ENCODE measurements at places on chromosomes 5 and 9. TPM values are rescaled to one million over a fixed set of nuclear protein-coding genes. Genes with fewer than 3 reads are reported as not detected.

The SPINK6 gene
- not detected for total RNA-seq

The TMEM161B gene
- 20.5 TPM for total RNA-seq

DNA sequence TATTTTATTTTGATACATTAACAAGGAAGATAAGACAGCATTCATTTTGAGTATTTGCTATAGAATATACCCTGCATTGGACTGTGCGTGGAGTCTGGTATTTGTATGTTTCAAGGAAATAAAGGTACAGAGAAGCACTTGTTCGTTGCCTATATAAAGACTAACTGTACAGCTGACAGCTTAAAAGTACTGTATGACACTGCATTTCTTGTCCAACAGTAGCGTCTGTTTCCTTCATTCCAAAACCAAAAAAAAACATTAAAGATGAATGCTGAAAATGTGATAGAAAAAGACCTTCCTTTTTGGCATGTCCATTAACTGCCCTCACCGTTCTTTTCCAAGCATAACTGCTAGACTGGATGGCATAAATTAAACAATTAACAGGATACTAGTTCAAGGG is 15.3 kb downstream of the TNFAIP8 start:
- peaks cover 22% of the 10 kb centered on the region for H3K4me1 ChIP-seq
- H3K27ac ChIP-seq = no peak overlapping the region
- H3K27me3 ChIP-seq = no peaks in the 10 kb centered on the region
- DNase-seq = no peak
- H3K36me3 ChIP-seq = no peaks in the 10 kb centered on the region
- H3K4me3 ChIP-seq = no peak overlapping the region

The CNTNAP3B gene
- 14.9 TPM for total RNA-seq

- H3K27ac ChIP-seq = no peak overlapping the region
- DNase-seq = no peak
- H3K36me3 ChIP-seq = no peaks in the 10 kb centered on the region
- no peaks in the 10 kb centered on the region for H3K27me3 ChIP-seq
- H3K4me1 ChIP-seq = no peaks in the 10 kb centered on the region
- H3K4me3 ChIP-seq = no peak overlapping the region
These were observed 50.9 kb downstream of the VCAN start for GRCh38 chr5:83522446-83522845.

The ZNF618 gene
- 11.6 TPM for total RNA-seq

GRCh38 chr5:119926301-119926700 is 296.9 kb downstream of the FAM170A start:
- no peaks in the 10 kb centered on the region for H3K36me3 ChIP-seq
- no peak overlapping the region for H3K4me3 ChIP-seq
- no peak overlapping the region for H3K27ac ChIP-seq
- H3K27me3 ChIP-seq = no peaks in the 10 kb centered on the region

The GNA14 gene
- total RNA-seq = 0.84 TPM

The CHMP5 gene
- total RNA-seq = 56.1 TPM

The C1QTNF3 gene
- 5.4 TPM for total RNA-seq

GRCh38 chr9:110128664-110129329 is 79.2 kb downstream of the C9orf152 start:
- no peak for DNase-seq
- H3K27me3 ChIP-seq = no peaks in the 10 kb centered on the region
- no peaks in the 10 kb centered on the region for H3K36me3 ChIP-seq
- H3K4me3 ChIP-seq = no peak overlapping the region
- peak overlapping the region; percentile 93 for H3K27ac ChIP-seq

GRCh38 chr9:4661165-4661564 is 929 bp upstream of the PLPP6 start:
- no peaks in the 10 kb centered on the region for H3K36me3 ChIP-seq
- H3K4me3 ChIP-seq = no peak overlapping the region
- DNase-seq = no peak
- peak overlapping the region; percentile 31 for H3K27ac ChIP-seq
- peaks cover 32% of the 10 kb centered on the region for H3K4me1 ChIP-seq

The CSF1R gene
- 53.7 TPM for total RNA-seq

The ANXA2R gene
- total RNA-seq = 9.0 TPM

- no peaks in the 10 kb centered on the region for H3K27me3 ChIP-seq
- DNase-seq = no peak
- no peaks in the 10 kb centered on the region for H3K36me3 ChIP-seq
- H3K4me3 ChIP-seq = no peak overlapping the region
These were observed 303.6 kb upstream of the ZNF608 start for GRCh38 chr5:125049721-125050702.

GRCh38 chr9:89593727-89594427 is 10.9 kb upstream of the GADD45G start:
- H3K27ac ChIP-seq = no peak overlapping the region
- peak; percentile 38 for DNase-seq
- H3K27me3 ChIP-seq = no peaks in the 10 kb centered on the region
- H3K36me3 ChIP-seq = no peaks in the 10 kb centered on the region
- no peaks in the 10 kb centered on the region for H3K4me1 ChIP-seq

DNA sequence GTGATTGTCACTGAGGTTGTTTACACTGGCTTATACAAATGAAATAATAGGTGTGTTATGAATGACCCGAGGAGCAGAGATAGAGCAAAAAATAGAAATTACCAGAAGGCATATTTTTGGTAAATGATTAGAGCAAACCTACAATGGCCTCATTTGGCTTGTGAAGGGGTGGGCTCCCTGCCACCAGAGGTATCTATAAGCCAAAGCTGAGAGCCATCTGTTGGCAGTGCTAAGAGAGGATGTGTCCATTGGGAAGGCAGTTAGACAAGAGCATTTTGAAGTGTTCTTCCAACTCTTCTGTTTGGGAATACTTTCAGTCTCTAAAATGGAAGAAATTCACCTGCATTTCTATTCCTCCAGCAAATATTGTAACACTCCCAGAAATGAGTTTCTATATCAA is 10.6 kb downstream of the NIPAL4 start:
- no peak for DNase-seq
- no peak overlapping the region for H3K27ac ChIP-seq
- H3K27me3 ChIP-seq = no peaks in the 10 kb centered on the region
- no peaks in the 10 kb centered on the region for H3K4me1 ChIP-seq

The DMXL1 gene
- total RNA-seq = 78.3 TPM

The CYLC2 gene
- not detected for total RNA-seq

- H3K36me3 ChIP-seq = no peaks in the 10 kb centered on the region
- no peak for DNase-seq
- no peaks in the 10 kb centered on the region for H3K27me3 ChIP-seq
- no peak overlapping the region for H3K27ac ChIP-seq
These were observed 85.5 kb downstream of the ADGRV1 start for GRCh38 chr5:90644132-90644531.

DNA sequence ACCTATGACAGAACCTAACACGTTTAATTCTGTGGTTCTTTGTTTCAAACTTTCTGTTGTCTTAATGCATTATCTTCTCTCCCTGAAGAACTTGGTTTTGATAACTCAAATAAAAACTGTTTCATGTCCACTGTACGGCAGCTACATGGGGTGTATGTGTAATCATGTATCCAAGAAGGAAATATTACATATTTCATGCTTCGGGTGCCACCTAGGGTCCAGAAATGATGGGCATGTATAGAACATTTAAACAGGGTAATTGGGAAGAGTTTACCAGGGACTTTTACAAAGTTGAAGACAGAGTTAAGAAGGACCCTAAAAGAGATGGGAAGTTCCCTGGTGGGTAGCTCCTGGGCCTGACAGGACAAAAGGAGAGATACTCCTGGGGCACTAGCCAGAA is 291.3 kb downstream of the FBXL7 start:
- H3K27ac ChIP-seq = no peak overlapping the region
- no peaks in the 10 kb centered on the region for H3K36me3 ChIP-seq
- H3K4me3 ChIP-seq = no peak overlapping the region
- no peak for DNase-seq
- no peaks in the 10 kb centered on the region for H3K27me3 ChIP-seq

DNA sequence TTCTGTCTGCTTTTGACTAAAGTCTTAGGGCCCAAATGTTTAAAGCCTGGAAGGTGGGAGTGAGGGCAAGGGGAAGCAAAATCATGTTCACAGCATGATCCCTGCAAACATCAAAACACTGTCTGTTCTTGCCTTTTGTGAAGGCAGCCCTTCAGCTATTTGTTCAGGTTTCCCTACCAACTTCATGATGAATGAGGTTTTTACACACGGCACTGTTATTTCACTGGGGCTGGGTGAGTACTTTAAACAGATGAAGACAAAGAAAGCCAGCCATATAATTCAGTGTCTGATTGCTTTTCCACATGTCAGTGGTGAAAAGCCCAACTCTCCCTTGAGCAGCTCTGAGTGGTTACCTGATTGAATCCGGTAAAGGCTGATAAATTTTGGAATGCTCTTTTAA is 224.7 kb upstream of the GRAMD2B start:
- no peaks in the 10 kb centered on the region for H3K36me3 ChIP-seq
- DNase-seq = no peak
- H3K4me3 ChIP-seq = no peak overlapping the region
- H3K27me3 ChIP-seq = no peaks in the 10 kb centered on the region
- H3K27ac ChIP-seq = no peak overlapping the region
- no peaks in the 10 kb centered on the region for H3K4me1 ChIP-seq

The SHISAL2B gene
- total RNA-seq = not detected

- no peak overlapping the region for H3K27ac ChIP-seq
- H3K36me3 ChIP-seq = no peaks in the 10 kb centered on the region
- no peak for DNase-seq
- H3K4me1 ChIP-seq = no peaks in the 10 kb centered on the region
- no peak overlapping the region for H3K4me3 ChIP-seq
- no peaks in the 10 kb centered on the region for H3K27me3 ChIP-seq
These were observed 12.6 kb downstream of the RAPGEF1 start for GRCh38 chr9:131727184-131727759.

DNA sequence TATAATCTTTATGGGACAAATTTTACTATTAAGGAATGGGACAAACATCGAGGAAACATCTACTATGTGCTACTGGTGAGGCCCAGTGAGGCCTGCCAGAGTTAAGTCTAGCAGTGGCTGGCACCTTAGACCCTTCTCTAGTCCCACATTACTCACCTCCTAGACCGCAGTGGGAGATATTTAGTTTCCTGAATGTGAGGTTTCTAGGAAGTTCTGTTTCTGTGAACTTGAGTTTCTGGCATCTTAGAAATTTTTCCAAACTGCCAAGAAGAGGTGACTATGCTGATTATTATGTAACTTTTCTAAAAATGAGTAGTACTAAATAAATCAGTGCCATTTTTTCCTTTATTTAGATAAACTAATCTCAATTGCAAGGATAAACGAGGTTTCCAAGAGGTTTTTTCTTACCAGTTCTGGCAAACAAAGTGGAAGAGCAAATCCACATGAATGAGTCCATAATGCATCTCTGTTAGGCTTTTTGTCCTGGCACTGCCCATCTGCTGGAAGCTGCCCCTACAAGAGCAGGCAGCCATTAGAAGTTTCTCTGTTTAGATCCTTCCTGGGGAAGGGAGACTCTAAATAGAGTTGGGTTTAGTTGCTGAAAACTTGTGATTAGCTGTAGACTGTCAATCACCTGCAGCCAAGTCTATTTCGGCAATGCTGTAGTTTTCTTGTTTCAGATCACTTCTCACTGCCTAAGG is 348.7 kb downstream of the MAN2A1 start:
- no peak for DNase-seq
- no peak overlapping the region for H3K4me3 ChIP-seq
- no peaks in the 10 kb centered on the region for H3K27me3 ChIP-seq
- H3K4me1 ChIP-seq = no peaks in the 10 kb centered on the region

The SPINK5 gene
- 0.39 TPM for total RNA-seq

GRCh38 chr5:474840-475661 is 32.1 kb downstream of the EXOC3 start:
- H3K4me1 ChIP-seq = no peaks in the 10 kb centered on the region
- peaks cover 54% of the 10 kb centered on the region for H3K27me3 ChIP-seq
- DNase-seq = no peak
- H3K36me3 ChIP-seq = no peaks in the 10 kb centered on the region
- no peak overlapping the region for H3K4me3 ChIP-seq

DNA sequence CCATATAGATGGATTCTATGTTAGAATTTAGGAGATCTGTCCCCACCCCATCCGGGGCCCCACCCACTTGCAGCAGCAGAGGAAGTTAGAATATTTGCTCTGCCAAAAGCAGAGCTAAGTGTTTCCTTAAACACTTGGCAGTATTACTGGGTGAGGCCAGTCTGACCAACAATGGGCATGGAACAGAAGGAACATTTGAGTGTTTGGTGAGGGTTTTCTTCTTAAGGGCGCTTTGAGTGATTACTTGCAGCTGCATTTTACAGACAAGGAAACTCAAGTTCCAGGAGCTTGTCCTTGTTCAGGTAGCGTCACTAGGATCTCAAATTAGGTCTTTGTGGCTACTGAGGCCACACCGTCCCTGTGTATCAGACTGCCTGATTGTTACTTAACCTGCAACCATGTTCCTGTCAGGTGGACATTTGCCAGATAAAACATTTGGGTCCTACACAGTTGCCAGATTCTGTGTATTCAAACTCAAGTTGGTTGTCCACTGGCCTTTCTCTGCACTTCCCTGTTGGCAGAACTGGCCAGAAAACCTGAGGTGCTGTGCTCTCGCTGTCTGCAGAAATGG is 59.3 kb downstream of the SLC46A2 start:
- H3K27me3 ChIP-seq = no peaks in the 10 kb centered on the region
- no peak for DNase-seq
- H3K4me3 ChIP-seq = no peak overlapping the region
- no peak overlapping the region for H3K27ac ChIP-seq
- H3K36me3 ChIP-seq = no peaks in the 10 kb centered on the region
- no peaks in the 10 kb centered on the region for H3K4me1 ChIP-seq

GRCh38 chr5:132385326-132386105 is 16.0 kb downstream of the SLC22A5 start:
- peaks cover 34% of the 10 kb centered on the region for H3K4me1 ChIP-seq
- no peak overlapping the region for H3K27ac ChIP-seq
- DNase-seq = no peak
- H3K36me3 ChIP-seq = peaks cover 23% of the 10 kb centered on the region
- H3K27me3 ChIP-seq = no peaks in the 10 kb centered on the region
- H3K4me3 ChIP-seq = no peak overlapping the region

DNA sequence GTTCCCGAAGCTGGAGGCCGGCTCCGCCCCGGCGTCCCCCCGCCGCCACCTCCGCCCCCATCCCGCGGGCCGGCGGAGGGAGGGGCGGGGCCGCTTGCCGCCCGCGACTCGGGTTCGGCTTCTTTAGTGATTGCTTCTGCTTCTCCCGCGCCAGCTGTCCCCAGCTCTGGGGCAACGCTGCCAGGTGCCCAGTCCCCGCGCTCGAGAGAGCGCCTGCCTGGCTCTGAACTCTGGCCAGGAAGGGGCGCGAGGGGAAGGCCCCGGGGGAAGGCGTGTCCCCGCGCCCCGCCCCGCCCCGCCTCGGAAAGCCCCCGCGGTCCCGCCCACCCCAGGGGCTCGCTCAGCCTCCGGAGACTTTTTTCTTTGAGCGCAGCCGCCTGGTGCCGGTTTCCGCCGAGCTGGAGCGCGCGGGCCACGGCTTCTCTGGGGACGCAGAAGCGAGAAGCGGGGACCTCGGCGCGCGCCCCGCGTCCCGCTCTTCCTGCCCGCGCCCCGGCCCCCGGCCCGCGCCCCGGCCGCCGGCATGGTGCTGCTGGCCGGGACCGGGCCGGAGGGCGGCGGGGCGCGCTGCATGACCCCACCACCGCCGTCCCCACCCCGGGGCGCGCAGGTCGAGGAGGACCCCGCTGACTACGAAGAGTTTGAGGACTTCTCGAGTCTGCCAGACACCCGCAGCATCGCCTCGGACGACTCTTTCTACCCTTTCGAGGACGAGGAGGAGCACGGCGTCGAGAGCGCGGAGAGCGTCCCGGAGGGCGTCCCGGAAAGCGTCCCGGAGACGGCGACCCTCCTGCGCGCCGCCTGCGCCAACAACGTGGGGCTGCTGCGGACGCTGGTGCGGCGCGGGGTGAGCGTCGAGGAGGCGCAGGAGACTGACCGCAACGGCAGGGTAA is at the start of gene ANKRD33B:
TSS of gene ANKRD33B (plus strand) at position 126 of the 893 bp plus-strand sequence. CDS start at position 524, 398 bp downstream.
- H3K4me3 ChIP-seq = peak within 1 kb of the TSS; percentile 82
- no peaks in the 10 kb centered on the region for H3K36me3 ChIP-seq
- H3K27ac ChIP-seq = peak within 1 kb of the TSS; percentile 93
- H3K27me3 ChIP-seq = no peaks in the 10 kb centered on the region

The TXNDC8 gene
- total RNA-seq = not detected
